ENCODE measurements at places on chromosomes 7 and 10.

DNA sequence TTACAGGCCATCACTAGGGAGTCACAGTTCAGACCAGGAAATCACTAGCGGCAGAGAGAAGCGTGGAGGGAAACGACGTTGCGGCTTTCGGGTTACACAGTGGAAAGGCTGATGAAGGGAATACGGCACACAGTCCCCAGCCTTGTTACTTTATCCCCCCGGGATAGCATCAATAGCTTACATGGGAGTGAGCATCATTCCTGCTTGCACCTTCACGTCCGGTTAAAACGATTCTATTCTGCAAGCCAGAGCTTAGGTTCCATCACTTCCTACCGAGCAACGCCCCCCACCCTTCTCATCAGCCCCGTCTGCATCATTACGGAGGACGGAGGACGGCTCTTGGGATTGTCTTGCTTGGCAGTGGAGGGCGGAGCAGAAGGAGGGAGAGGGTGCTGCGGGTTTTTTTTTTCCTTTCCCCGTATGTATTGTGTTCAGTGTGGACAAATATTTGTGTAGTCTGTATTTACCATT is 124.9 kb downstream of the CLEC2L start:
- H3K4me3 ChIP-seq, result no peak overlapping the region
- H3K4me1 ChIP-seq, result peaks cover 42% of the 10 kb centered on the region
- DNase-seq, result no peak
- H3K36me3 ChIP-seq, result no peaks in the 10 kb centered on the region
- no peaks in the 10 kb centered on the region for H3K27me3 ChIP-seq

- H3K27me3 ChIP-seq, result peaks cover 5% of the 10 kb centered on the region
- peak overlapping the region; percentile 49 for H3K27ac ChIP-seq
- H3K4me1 ChIP-seq, result peaks cover 26% of the 10 kb centered on the region
- no peaks in the 10 kb centered on the region for H3K36me3 ChIP-seq
- H3K4me3 ChIP-seq, result peak overlapping the region; percentile 77
Observed at GRCh38 chr7:159030490-159031134, 114.1 kb downstream of the VIPR2 start.

GRCh38 chr10:126373147-126373546 is 15.1 kb downstream of the ADAM12 start:
- peaks cover 16% of the 10 kb centered on the region for H3K36me3 ChIP-seq
- peaks cover 3% of the 10 kb centered on the region for H3K4me1 ChIP-seq
- H3K4me3 ChIP-seq, result no peak overlapping the region
- no peaks in the 10 kb centered on the region for H3K27me3 ChIP-seq
- no peak overlapping the region for H3K27ac ChIP-seq

GRCh38 chr10:3792710-3793219 is 7.8 kb upstream of the KLF6 start:
- H3K27me3 ChIP-seq, result no peaks in the 10 kb centered on the region
- no peak for DNase-seq
- H3K4me3 ChIP-seq, result no peak overlapping the region
- H3K36me3 ChIP-seq, result peaks cover 10% of the 10 kb centered on the region
- no peak overlapping the region for H3K27ac ChIP-seq

DNA sequence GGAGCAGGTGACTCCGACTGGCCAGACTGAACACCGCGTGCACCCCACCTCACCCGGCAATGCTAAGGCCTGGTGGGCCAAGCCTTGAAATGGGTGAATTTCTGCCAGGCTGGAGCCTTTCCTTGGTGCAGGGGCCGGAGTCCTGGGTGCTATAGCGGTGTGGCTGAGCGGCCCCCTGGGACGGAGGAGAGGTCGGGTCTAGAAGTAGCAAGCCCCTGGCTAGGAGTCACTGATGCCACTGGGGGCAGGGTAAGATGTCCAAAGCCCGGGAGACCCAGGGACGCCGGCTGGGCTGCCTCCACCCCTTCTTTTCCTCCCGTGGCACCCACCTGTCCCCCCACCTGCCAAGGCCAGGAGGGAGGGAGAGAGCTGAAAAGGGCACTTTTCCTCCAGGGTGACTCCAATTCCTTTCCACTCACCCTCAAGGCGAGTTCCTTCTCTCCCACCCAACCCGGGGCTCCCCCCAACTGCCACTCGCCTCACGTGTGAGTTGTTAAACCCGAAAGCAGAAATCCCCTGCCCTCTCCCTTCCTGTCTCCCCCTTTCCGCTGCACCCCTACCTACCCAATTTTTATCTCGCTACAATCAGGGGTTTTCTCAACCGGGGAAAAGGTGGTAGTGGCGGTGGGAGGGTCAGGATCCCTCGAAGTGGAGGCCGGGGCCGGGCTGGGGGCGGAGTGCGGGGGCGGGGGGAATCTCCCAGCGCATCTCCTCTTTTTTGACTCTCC is 6.0 kb upstream of the GATA3 start:
- H3K4me1 ChIP-seq, result peaks cover 68% of the 10 kb centered on the region
- DNase-seq, result no peak
- peaks cover 99% of the 10 kb centered on the region for H3K27me3 ChIP-seq

DNA sequence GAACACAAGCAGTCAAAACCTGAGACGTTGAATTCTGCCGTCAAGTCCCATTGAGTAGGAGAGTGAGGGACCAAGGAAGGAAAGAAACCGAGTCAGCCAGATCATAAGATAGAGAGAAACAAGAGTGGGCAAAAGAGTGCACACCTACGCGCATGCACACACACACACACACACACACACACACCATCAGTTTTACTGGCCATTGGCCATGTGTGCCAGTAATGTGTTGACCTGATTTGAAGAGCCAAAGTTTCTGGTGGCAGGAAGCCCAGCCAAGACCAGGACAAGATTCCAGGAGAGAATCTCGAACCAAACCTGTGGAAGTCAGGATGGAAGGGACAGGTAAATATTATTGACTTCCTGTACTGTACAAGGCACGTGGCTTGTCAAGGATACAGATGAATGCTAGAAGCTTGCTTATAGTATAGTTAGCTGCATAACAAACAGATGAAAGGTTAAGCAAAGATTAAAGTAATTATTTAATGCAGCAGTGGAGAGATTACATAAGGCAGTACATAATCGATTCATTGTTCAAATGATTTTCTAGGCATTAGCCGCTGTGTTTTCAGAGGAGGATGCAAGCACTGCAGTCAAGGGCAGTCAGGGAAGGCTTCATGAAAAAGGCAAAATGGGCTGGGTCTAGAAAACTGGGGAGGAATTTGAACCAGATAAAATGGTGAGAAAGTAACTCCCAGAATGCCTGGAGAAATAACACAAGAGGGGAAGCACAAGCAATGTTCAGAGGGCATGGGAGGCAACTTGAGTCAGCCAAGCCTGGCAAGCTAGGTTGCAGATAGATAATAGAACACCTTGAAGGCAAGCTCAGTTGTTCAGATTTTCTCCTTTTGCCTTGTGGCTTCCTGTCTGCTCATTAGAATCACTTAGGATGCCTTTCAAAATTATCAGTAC is 2.7 kb upstream of the HYCC1 start:
- H3K4me1 ChIP-seq, result peaks cover 20% of the 10 kb centered on the region
- H3K27me3 ChIP-seq, result no peaks in the 10 kb centered on the region
- H3K27ac ChIP-seq, result no peak overlapping the region
- H3K36me3 ChIP-seq, result no peaks in the 10 kb centered on the region
- no peak overlapping the region for H3K4me3 ChIP-seq
- no peak for DNase-seq

Measured in WTC11 (cell line).